ENCODE measurements at places on chromosomes 3 and 15.

DNA sequence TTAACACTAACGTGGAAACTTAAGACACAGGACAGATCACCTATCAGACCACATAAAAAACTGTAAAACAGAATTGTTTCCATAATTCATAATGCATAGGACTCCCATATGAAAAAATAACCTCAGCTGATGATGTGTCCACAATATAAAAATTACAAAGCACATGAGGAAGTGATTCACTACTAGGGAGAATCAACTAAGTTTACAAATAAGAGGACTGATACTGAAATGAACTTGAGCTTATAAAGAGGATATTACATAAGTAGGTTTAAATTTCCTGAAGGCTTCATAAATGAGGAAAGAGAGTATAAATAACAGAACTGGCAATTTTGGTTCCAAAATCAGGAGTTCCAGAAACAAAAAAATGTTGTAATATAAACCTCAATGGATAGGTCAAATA is 111.9 kb downstream of the SAMMSON start:
- DNase-seq = no peak

- DNase-seq = no peak
Observed at GRCh38 chr3:69232482-69232881, 110.1 kb upstream of the LMOD3 start.

DNA sequence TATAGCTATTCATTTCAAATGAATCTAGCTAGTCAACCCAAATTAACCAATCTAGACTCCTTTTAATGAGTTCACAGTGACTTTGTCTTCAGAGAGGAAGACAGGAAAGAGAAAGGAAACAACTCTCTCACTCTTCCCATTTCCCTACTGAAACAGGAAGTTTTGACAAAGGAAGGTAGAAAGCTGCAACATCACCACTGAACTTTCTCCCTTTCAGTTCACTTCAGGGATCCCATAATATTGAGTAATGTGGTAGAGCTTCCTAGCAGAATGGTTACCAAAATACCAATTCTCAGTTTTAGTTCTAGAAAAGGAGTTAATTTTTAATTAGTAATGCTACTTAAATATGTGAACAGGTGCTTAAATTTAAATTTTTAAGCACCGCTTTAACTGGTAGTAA is 7.5 kb downstream of the VPS13C start:
- DNase-seq = no peak

DNA sequence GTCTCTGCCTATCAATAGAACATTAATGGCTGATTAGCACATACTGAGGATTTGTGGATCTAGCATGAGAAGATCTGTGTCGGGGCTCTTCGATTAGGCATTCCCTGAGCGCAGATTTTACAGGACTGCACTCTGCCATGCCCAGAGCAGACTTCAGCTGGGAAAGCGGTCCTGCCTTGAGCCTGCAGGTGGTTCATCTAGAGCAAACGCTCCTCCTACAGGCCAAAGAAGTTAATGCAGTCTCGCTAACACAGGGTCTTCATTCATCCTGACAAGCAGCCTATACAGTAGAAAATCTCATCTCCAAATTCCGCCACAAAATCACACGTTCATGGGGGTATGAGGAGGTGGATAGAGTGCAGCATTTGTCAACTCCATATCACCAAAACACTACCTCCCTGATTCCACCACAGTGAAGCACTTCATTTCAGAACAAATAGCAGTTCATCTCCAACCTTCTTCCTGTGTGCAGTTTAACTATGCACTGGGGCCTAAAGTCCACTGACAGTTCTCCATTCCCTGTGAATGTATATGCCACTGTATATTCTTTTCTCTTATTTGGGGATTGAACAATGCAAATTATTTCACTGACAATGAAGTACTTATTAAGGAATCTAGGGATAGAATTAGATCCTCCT is 405.8 kb downstream of the IGSF11 start:
- no peak for DNase-seq

DNA sequence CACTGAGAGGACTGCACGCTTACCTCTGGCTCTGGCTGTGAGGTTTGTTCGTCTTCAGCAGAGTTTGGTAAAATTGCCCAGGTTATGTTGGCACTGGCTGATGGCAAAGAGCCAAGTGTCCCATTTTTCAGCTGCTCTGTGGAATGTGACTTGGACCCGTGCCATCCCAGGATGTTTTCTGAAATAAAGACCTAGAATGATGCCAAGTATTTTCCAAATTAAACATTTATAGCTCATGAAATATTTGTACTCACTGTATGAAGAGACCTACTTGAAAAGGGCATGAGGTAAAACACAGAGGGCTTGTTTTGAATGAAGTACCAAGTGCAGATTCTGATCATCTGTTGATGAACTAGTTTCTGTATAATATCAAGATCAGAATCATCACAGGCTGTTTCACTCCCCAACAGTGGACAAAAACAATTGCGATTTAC is 200.5 kb downstream of the STT3B start:
- no peak for DNase-seq

GRCh38 chr15:58740436-58740835 is 9.1 kb downstream of the ADAM10 start:
- no peak for DNase-seq

- no peak for DNase-seq
Observed at GRCh38 chr3:4643904-4644547, 150.9 kb downstream of the ITPR1 start.

- no peak for DNase-seq
Observed at GRCh38 chr3:124315215-124316033, 323.5 kb upstream of the ROPN1 start.

DNA sequence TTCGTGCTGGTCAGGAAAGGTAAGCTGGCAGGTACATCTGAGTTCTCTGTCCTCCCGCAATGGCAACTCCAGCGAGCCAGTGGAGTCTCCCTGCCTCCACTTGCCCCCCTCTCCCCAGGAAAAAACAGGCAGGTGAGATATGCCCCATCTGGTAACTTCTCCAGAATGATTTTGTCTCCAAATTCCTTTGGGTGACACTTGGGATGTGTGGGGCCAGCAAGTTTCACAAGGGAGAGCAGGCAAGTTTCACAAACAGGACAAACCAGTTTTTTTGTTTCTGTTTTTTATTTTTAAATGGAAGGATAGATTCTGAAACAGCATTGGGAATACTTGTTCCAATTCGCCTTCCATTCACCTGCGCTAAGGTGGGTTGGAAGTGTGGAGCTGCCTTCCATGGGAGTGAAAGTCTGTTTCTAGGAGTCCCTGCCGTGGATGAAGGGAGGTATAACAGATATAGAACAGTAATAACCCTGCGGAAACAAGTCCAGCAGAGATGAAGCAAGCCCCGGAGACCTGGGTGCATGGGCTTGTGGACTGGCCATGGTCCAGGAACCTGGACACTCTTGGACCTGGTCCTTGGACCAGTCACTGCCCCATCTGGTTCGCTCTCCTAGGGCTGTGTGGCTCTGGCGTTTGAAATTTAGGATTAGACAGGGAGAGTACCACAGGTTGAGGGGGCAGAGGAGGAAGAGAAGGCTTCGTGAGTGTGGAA is 22.9 kb upstream of the KIF23 start:
- DNase-seq = no peak

DNA sequence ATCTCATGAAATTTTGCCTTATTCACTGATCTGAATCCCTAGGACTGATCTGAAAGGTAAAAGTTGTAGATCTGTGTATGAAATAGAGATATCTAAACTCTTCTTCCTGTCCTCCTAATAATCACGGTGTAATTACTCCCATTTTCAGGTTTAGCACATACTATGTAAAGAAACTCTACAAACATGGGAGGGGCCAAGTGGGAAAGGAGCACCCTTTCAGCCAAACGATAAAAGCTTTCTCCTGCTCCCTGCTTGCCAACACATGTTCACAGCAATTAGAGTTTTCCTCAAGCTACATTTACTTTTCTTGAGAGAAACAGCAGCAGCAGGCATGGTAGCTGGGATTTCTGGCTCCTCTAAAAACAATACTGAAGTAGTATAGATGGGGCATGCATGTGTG is 71.6 kb downstream of the CHAC1 start:
- no peak for DNase-seq

- no peak for DNase-seq
Observed at GRCh38 chr3:107133891-107134290, 243.3 kb upstream of the CCDC54 start.

- DNase-seq = no peak
Observed at GRCh38 chr3:9308298-9308990, 54.4 kb upstream of the THUMPD3 start.

- no peak for DNase-seq
Observed at GRCh38 chr3:144864646-144865045, 893.0 kb downstream of the DIPK2A start.

- no peak for DNase-seq
Observed at GRCh38 chr3:54312156-54312899, 190.0 kb downstream of the CACNA2D3 start.

DNA sequence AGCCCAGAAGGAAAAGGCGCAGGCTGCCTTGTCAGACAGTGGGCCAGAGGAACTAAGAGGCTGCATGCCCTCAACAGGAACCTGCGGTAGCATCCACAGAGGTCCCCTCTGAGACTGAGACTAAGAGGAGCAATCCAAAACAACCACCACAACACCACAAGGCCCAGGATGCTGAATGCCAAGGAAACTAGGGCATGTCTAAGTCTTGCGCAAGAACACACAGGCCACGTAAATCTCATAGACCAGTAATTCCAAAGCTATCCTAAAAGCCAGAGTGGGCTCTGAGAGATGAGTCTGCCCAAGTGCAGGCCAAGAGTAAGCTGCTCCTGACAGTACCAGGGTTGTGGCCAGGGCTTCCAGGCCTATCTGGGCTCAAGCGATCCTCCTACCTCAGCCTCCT is 12.9 kb downstream of the MON1A start:
- no peak for DNase-seq

GRCh38 chr3:165403666-165404065 is 207.5 kb upstream of the SLITRK3 start:
- no peak for DNase-seq

DNA sequence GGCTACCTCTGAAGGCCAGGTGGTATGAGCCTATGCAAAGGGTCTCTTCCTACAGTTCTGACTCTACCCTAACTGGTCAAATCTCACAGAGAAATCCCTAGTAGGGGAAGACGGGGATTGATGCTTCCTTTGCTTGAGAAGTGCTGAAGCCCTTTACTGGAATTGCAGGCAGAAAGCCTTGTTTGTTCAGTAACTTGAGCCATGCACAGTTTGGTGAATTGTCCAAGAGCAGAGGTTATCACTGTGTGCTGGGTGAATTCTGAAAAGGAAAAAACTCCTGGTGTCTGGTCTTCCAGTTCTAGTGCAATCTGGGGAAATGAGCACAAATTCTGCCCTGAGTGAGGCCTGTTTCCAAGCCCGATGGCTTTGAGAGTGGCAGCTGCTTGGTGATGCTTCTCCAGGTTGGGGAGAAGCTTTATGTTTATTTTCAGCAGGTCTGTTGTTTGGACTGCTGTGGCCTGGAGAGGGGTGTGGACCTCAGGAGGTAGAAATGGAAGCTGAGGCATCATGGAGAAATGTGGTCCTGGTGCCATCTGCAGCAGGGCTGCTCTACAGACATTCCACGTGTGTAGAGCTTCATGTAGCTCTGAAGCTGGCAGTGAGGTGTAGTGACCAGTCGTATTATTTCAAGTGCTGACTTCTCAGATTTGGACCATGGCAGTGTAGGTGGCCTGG is 60.9 kb downstream of the ARNT2 start:
- DNase-seq = no peak

DNA sequence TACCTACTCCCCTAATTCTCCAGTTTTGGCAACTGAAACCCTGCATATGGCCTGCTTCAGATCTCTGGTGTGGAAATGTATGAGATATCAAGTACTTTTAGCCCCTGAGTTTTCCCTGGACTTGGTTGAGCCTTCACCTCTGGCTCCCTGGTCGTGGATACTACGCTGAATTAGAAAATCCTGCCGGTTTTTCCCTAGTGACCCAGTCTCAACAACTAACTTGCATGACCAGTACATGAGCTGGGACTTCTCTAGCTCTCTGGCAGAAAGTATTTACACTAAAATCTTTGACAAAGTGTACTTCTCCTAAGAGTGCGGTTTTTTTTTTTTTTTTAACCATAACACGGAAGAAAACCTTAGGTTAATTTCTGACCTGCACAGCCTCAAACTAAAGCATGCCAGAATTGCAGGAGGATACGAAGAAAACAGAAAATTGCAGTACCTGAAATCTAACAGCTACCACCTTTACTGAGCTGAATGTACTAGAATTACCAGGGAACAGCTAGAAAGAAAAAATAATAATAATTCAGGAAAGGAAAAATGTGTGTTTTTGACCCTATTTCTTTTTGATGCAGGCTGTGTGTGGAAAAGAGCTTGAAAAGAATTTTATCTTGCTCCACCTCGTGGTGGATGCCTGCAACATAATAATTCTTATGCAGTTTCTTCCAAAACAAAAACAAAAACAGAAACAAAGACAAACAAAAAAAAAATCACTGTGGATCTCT is 165.6 kb downstream of the GMNC start:
- no peak for DNase-seq
